ENCODE measurements at places on chromosomes 7 and 10. TPM values are rescaled to one million over a fixed set of nuclear protein-coding genes. Genes with fewer than 3 reads are reported as not detected.

DNA sequence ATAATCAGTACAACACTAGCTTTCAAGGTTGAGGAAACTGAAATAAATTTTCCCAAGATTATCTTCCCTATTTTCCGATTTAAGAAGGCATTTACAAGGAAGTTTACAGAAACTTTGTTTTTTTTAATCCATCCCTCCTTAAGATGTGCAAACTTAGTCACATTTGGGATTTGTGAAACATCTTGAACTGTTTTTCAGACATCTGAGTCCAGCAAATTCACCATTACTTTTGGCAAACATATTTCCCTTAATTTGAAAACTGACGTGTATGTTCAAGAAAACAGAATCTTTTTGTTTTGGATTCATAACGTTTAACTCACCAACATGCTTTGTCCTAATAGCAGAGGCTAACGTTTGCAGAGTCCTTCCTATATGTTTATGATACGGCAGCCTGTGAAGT is 19.5 kb downstream of the GLI3 start:
- no peak for DNase-seq

The TRPV5 gene
- total RNA-seq, result not detected

The TRIM73 gene
- total RNA-seq, result 1.7 TPM

- DNase-seq, result no peak
Measured at GRCh38 chr10:38038107-38038931, 27.8 kb downstream of the ZNF33A start.

- DNase-seq, result no peak
Measured at GRCh38 chr10:81871558-81871957, 3.4 kb upstream of the NRG3 start.

All from Calu3 (cell line).